ENCODE measurements at places on chromosomes 6 and 20.

DNA sequence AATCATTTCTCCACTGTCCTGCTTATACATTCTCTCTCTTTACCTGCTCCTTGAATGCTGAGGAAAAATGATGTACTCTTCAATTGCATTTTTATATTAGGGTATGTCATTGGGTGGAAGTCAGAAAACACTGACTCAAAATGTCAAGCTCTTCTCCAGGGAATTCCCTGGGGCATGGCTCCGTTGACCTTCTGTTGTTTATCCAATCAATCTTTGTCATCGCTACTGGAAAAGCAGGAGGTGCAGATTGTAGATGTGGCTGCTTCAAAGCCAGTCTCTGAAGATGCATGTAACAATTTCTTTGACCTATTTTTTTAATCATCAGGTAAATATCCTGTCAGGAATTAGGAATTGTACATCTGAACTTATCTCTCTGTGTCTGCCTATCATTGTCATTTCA is 63.9 kb upstream of the TENT5A start:
- DNase-seq = no peak

DNA sequence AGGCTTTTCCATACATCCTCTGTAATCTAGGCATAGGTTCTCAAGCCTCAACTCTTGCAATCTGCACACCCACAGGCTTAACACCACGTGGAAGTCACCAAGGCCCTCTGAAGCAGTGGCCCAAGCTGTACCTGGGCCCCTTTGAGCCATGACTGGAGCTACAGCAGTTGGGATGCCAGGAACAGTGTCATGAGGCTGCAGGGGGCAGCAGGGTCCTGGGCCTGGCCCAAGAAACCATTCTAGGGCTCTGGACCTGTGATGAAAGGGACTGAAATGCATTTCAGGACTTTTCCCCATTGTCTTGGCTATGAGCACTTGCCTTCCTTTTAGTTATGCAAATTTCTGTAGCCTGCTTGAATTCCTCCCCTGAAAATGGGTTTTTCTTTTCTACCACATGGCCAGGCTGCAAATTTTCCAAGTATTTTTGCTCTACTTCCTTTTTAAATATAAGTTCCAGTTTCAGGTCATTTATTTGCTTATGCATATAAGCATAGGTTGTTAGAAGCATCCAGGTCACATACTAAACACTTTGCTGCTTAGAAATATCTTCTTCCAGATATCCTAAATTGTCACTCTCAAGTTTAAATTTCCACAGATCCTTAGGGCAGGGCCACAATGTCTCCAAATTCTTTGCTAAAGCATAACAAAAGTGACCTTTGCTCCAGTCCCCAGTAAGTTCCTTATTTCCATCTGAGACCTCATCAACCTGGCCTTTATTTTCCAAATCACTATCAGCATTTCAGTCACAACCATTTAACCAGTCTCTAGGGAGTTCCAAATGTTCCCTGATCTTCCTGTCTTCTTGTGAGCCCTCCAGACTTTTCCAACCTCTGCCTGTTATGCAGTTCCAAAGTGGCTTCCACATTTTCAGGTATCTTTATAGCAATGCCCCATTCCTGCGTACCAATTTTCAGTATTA is 48.6 kb upstream of the CD2AP start:
- no peak for DNase-seq

GRCh38 chr6:145332011-145332410 is 403.3 kb downstream of the EPM2A start:
- no peak for DNase-seq

DNA sequence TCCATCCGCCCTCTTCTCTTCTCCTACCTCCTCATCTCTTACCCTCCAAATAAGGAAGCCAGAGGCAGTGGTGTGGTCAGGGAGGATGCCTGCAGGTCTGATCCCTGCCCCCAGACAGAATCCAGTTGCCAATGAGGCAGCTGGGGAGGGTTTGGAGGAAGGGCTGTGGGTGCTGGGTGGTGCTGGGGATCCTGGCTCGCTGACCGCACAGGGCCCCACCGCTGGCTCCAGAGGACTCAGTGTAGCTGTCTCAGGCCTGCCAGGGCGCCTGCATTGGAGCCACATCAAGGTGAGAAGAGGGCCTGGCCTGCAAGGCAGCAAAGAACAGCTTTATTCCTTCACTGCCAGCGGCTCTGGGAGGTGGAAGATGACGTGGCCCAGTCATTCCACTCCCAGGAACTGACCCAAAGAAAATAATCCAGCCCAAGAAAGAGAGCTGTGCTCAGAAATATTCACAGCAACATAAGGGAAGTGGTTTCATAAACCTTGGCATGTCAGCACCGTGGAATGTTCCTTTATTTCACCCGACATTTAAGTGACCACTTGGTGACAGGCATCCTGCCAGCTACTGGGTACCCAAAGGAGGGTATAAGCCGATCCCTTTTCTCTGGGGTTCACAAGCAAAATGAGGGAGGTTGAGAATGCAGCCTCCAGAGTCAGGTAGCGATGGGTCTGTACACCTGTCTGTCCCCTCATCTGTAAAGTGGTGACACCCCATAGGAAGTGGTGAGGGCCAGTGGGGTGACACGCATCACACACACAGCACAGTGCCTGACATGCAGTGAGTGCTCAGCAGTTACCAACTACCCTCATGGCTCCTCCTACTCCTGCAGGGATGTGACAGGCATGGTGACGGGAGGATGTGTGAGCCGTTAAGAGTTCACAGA is 125.1 kb downstream of the SNX5 start:
- no peak for DNase-seq

- DNase-seq = no peak
These were observed 145.8 kb downstream of the MRPL14 start for GRCh38 chr6:43981363-43981990.

- DNase-seq = no peak
These were observed 258.4 kb downstream of the ARID1B start for GRCh38 chr6:157035546-157035945.

DNA sequence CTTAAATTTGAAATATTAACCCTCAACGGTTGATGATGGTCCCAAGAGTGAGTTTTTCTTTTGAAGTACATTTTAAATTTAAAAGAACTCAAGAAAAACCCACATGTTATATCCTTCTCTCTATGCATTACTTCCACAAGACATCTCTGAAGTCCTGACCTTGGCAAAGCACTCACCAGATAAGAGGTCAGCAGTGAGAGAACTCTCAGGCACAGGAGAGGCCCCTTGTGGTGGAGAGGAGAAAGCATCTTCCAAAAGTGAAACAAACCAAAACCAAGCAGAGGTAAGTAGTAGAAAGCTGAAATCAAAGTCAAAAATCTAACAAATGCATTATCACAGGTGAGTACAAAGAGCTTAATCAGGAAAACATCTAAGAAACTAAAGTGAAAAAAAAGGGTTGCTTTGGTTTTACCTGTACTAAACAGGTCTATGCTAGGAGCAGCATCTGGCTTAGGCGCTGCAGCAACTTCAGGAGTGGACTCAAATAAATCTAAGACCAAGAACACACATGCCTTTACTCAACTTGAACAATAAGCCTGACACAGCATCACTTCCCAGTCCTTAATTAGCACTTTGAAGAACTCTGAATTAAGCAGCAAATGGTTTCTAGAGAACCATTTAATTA is 80.5 kb downstream of the PRSS35 start:
- DNase-seq = no peak

DNA sequence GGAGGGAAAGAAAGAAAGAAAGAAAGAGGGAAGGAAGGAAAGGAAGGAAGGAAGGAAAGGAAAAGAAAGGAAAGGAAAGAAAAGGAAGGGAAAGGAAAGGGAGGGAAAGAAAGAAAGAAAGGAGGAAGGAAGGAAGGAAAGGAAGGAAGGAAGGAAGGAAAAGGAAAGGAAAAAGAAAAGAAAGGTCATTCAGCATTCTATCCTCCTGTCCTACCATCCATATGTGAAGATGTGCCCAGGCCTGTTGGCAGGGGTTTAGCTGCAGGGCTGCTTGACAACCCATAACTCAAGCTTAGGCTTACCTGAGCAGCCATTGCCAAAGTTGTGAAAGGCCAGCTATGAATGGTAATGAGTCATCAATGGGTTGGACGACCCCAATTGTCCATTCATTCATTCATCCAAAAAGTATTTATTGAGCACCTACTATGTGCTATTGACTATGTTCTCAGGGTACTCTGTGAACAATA is 49.9 kb upstream of the OCSTAMP start:
- no peak for DNase-seq

DNA sequence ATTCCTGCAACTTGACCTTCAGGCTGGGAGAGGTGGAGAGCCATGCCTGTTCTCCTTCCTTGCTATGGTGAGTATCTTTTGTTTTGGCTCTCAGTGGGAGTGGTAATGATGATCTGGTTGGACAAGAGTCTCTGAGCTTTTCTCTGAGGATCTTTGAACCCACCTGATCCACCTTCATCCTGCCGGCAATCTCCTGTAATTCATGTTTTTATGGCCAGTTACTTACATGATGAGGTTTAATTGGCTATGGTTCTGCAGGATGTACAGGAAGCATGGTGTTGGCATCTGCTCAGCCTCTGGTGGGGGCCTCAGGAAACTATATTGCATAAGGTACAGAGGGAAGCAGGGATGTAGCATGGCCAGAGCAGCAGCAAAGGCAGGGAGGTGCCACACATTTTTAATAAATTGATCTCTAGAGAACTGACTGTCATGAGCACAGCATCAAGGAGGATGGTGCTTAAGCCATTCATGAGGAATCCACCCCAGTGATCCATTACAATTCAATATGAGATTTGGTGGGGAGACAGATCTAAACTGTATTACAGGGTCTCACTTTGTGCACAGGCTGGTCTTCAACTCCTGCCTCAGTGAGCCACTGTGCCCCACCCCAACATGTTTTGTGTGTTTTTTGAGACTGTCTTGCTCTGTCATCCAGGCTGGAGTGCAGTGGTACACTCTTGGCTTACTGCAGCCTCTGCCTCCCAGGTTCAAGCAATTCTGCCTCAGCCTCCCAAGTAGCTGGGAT is 10.0 kb downstream of the HSPA1B start:
- DNase-seq = no peak

DNA sequence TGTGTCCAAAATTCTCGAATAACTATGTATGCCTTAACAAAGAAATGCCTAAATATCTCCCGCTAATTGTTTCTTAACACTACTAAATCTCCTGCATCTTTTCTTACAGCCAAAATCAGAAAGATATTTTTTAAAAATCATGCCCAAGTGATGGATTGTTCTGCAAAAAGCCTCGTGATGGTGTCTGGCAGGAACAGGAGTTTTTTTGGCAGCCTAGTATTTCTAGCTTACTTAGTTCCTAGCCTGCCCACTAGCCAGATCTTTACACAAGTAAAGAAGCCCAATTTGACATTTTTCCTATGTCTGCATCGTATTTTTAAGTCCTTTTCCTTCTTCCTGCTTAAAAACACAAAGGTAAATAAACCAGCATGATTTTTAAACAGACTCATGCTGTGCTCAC is 31.5 kb downstream of the SLC2A12 start:
- no peak for DNase-seq

- DNase-seq = no peak
These were observed 201.6 kb downstream of the FOXA2 start for GRCh38 chr20:22382742-22383141.

GRCh38 chr6:7006515-7007191 is 101.1 kb upstream of the RREB1 start:
- no peak for DNase-seq

DNA sequence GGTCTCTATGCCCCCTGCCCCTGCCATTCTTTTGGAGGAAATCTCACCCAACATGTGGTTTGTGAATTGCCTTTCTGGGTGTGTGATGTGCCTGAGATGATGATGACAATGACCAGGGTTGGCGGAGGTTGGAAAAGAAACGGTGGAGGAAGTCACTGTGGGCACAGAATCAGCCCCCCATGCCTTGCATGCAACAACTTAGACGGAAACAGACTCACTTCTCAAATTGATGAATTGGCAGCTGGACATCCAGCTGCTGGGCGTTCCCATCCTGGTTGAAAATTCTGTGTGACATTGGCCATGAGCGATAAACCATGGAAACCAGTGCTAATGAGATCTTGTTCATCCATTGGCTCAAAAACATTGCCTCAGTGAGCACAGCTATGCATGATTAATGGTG is 95.8 kb upstream of the LY86 start:
- no peak for DNase-seq

GRCh38 chr6:22106451-22106850 is 190.4 kb downstream of the PRL start:
- no peak for DNase-seq

DNA sequence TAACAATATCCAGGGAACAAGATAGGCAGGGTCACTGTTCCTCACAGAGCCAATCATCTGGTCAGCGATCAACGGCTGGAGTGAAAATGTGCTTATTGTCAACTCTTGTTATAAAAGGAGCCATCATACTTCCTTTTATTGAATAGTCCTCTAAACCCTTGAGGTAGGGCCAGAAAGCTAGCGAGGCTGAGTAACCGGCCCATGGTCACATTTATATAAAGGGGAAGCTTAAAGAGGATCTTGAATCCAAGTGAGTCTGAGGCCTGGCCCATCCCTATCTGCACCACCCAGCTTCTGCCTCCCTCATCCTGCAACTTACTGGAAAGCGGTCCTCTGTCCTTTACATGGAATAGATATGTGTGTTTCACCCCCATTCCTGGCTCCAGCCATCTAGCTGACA is 9.5 kb downstream of the PHACTR3 start:
- no peak for DNase-seq

DNA sequence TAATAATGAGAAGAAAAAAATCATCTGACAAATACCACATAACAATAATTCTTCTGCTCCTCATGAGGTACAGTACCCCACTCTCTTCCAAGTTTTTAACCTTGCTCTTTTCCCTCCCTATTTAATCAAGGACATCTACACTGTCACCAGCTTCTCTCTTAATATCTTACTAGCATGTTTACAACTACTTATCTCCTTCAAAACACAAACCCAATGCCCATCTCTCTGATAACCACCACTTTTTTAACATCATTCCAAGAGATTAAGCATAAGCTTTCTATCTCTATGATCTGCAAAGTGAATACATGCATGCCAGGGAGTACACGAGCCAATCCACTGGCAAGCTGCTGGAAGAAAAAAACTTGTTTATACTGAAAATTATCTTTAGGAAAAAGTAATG is 10.3 kb downstream of the CEP85L start:
- no peak for DNase-seq

GRCh38 chr20:51531141-51531710 is 11.3 kb downstream of the NFATC2 start:
- peak; percentile 78 for DNase-seq

- DNase-seq = no peak
These were observed 54.4 kb downstream of the KDM1B start for GRCh38 chr6:18209539-18210197.
